ENCODE measurements at places on chromosomes 4 and X. TPM values are rescaled to one million over a fixed set of nuclear protein-coding genes. Genes with fewer than 3 reads are reported as not detected.
A peak's percentile ranks its signal among the peaks of the same experiment; 100 is the strongest.

DNA sequence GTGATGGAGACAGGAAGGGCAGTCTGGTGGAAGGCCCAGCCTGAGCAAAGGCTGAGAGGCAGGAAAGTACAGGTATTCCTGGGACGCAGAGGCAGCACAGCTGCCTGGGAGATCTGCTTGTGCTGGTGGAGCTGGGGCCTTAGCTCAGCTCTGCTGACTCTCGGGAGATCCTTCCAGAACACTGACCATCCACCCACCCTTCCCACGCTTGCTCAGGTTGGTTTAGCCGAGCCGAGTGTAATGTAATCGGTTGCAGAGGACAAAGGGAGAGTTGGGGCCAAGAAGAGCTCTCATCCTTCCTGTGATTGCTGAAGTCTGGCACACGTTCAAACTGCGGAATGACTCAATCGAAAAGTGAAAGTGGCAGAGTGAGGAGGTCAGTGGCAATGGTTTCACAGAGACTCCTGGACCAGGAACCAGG lies 43.1 kb upstream of the GPR78 start:
- DNase-seq: peak; percentile 89

DNA sequence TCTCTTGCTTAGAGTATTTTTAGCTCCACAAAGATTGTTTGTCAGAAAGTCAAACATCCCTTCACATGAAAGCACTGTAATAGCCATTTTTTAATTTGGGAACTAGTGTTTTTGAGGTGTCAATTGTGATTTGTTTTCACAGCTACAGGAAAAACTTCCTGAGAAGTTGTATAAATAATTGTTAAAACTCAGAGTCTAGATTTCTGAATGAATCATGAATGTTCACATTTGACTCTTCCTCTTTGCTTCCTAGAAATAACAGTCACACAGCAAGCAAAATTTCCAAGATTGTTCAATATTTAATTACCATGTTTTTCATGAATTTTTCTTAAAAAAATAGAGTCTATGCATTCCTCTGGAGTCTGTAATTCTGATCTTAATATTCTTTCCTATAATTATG lies 156.9 kb upstream of the SLC7A11 start:
- DNase-seq: no peak

SMARCA1 gene
- total RNA-seq: 64.7 TPM

SPARCL1 gene
- total RNA-seq: not detected
